Effector memory CD8-positive, alpha-beta T cell (primary cell): ENCODE measurements at places on chromosomes 3 and 15.

GRCh38 chr3:175748087-175748730 lies 889.1 kb downstream of the NAALADL2 start:
- no peak for DNase-seq

DNA sequence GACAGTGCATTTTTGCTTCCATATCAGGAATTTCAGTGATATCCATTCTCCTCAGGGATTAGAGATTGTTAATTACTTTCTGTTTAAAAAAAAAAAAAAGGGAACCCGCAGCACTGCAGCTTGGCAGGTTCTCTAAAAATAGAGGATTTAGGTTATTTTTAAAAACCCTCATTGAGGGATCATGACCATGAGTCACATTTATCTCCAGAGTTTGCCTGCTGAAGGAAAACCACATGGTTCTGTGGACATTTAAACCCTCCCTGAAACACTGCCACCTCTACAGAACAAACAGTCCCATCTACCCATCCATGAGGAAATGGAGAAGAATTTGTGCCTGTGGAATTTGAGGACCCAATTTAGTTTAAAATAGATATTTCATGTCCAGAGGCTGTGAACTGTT lies 66.2 kb upstream of the UBE2E1 start:
- DNase-seq = no peak

- no peak for DNase-seq
Measured at GRCh38 chr3:114874522-114874971, 272.5 kb downstream of the ZBTB20 start.

DNA sequence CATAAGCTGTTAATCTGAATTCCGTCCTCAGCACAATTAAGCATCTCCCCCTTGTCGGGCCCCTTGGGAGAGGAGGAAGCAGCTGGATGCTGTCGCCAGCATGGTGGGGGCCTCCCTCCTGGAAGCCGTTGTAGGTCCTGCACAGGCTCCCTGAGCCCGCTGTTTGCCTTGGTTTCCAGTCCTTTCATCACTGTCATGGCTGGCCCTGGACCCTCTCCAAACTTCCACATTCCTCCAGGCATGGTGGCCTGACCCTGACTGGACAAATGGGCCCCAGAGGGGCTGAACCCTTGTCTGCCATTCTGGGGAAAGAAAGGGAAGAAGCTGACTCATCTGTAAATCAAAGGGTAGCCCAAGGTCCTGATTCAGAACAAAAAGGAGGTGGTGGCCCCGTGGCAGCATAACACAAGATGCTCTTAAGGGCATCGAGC lies 300.5 kb upstream of the LRRFIP2 start:
- no peak for DNase-seq

- DNase-seq = no peak
Measured at GRCh38 chr3:52025453-52025852, 29.8 kb upstream of the RPL29 start.

GRCh38 chr3:149626671-149627070 lies 31.2 kb downstream of the WWTR1 start:
- DNase-seq = no peak

- DNase-seq = no peak
Measured at GRCh38 chr3:55541016-55541415, 53.9 kb upstream of the WNT5A start.

GRCh38 chr3:115436767-115437301 lies 186.5 kb upstream of the GAP43 start:
- DNase-seq = no peak

DNA sequence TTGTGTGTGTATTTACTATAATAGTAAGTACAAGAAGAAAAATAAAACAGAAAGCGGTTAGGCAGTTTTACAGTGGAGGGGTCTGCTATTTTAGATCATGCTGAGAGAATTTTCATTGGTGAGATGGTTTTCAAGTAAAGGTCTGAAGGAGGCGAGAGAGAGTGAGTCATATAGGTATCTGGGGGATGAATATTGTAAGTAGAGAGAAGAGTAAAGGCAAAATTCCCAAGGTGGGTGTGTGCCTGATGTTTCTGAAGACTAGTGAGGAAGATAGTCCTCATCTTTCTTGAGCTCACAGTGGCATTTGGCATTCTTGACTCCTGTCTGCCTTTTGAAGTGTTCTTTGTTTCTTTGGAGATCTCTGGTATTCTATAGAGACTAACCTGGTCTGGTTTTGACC lies 38.6 kb downstream of the CRYBG3 start:
- no peak for DNase-seq

DNA sequence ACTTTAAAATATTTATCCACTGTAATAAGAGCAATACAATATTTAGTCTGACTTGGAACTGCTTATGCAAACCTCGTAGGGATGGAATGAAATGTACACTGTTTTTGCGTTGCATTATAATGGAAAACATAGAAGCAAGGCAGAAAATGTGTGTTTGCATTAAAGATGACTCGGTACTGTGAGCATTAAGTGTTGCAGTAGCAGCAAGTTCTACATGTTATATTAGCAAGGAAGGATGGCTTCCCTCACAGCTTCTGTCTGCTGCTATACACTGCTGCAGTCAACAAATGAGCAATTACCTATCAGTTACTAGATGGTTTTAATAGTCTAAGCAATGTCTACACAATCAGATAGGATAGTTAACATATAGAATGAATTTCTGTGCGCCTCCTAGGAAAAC lies 75.4 kb downstream of the CDIN1 start:
- no peak for DNase-seq

DNA sequence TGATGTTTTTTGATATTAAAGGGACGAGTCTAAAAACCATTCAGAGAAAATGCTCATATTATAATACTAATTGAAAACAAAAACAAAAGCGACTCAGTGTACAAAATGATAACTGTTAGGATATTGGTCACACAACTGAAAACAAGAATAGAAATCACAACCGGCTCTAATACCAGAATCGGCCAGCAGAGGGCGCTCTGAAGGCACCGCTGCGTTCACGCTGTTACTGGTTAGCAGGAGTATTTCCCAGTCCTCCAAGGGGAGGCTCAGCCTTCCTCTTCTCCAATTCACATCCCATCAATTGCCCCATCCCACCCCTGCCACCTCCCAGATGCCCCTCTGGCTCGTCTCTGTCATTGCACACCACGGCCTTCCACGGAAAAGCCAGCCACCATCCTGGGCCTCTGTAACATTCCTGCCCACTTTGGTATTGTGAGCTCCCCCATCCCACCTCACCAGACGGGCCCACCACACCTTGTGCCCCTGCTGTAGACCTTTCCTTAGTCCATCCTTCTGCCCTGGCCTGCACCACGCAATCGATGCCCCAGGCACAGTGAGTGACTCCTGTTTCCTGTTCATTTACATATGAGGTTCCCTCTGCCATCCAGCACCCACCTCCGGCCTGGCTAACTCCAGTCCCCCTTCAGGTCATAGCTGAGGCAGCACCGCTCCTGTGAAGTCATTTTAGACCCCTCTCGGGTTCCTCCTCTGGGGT lies 8.5 kb downstream of the FAM107A start:
- DNase-seq = peak; percentile 66

DNA sequence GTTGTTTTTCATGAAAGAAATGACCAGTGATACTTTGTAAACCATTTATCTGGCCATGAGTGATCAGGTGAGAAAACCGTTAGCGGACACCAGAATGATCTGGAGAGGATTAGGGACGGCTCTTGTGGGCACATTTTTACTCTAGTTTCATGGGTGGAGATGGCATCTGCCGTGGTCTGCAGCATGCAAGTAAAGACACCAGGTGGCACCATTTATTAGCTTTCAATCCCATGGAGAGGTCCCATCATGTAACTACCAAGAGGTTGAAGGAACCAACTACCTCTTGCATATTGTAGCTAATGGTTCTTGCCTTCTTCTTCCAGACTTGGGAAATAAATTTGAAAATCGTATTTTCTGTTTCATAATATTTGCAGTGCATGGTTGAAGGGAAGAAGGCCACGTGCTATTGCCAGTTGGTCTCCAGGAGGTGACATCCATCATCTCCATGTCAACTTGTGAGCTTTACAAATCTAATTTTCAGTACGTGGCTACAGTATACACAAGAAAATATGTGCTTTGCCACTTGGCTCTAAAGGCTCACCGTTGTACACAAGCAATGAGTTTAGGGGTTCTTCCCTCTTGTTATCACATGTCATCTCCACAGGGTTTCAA lies 1.5 kb upstream of the MAPKBP1 start:
- DNase-seq = peak; percentile 68

- no peak for DNase-seq
Measured at GRCh38 chr3:10941972-10942371, 50.6 kb upstream of the SLC6A1 start.

GRCh38 chr3:37949866-37950265 lies 40.7 kb upstream of the VILL start:
- no peak for DNase-seq

DNA sequence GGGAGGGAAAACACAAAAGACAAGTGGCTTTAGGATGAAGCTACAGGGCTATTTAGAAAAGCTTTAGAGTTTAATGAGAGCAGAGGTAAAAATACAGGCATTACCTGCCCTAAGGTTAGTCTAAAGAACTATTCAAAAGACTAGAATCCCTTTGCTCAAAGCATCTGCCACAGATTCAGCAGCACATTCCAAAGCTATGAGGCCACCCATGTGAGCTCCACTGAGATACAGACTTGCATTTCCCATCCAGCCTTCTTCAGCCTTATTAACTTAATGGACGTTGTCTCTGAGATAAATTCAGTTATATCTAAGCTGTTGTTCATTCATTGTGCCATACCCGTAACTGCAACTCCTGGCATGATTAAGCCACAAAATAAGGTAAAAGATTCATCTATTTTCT lies 25.4 kb downstream of the CXCR6 start:
- DNase-seq = no peak

- no peak for DNase-seq
Measured at GRCh38 chr3:95609411-95609810, 1205.0 kb upstream of the EPHA6 start.

DNA sequence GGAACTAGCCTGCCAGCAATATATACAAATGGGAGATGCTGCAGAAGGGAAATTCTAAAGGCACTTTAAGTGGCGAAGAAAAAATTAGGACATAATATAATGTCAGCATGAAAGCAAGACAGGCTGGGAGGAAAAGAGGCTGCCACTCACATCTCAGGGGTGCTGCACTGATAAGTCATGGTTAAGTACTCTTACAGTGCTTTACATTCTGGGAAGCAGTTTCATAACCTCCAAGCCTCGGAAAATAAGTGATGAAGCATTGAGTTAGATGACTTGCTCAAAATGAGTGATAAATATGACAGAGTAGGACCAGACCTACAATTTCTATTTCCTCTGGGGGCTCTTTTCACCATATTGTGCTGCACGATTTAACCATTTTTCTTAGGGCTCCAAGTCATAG lies 109.0 kb downstream of the HERC1 start:
- no peak for DNase-seq

DNA sequence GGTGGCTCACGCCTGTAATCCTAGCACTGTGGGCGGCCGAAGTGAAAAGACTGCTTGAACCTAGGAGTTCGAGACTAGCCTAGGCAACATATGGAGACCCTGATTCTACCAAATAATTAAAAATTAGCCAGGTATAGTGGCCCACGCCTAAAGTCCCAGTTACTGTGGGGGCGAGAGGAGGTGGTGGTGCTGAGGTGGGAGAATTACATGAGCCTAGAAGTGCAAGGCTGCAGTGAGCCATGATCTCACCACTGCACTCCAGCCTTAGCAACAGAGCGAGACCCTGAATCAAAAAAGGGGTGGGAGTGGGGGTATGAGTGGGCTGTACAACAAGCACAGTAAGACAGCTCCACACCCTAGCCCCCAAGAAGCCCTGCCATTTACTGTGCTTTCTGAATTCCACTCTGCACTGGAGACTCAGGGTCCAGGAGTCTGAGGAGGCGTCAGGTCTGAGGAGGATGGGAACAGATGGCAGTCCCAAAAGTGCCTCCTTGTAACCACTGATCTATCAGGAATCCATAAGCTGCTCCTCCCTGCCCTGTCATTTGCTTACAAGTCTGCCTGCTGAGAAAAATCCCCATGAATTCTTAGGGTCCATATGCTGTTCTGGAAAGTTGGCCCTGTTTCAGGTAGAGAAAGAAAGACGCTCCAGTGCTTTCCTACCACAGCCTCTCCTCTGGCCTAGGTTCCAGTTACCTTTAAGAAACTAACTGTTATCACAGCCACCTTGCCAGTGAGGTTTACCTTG lies 171.1 kb downstream of the MAGI1 start:
- no peak for DNase-seq

DNA sequence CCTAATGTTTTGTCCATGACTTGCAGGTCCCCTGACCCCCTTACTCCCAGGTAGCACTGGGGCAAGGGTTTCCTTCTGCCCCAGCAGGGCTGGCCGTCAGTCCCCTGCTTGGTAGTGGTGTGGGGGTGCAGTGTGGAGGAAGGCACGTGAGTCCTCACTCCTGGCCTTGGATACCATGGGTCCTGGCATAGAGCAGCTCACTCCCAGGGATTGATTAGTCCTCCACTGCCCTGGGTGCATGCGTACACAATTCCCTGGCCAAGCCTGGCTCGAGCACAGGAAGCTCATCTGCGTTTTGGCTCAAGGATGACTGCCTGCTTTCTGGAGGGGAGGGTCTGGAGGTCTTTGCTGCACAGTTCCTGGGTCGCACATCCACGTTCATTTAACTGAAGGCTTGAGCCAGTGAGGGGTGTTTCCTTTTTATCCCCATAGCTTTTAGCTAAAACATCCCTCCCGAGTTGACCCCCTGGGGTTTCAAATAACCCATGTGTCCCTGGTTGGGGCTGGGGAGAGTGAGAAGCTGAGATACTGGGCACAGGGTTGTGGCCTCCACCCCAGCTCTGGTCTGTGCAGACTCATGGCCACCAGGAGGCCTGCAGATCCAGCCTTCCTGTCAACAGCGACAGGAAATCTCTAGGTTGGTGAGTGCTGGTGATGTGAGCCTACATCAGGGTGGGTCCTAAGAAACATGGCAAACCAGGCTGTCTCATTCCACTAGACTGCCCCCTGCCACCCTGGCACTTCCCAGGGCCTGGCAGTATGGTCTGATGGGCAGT lies 11.5 kb downstream of the HEMK1 start:
- DNase-seq = no peak

- no peak for DNase-seq
Measured at GRCh38 chr3:4589475-4590097, 96.4 kb downstream of the ITPR1 start.

DNA sequence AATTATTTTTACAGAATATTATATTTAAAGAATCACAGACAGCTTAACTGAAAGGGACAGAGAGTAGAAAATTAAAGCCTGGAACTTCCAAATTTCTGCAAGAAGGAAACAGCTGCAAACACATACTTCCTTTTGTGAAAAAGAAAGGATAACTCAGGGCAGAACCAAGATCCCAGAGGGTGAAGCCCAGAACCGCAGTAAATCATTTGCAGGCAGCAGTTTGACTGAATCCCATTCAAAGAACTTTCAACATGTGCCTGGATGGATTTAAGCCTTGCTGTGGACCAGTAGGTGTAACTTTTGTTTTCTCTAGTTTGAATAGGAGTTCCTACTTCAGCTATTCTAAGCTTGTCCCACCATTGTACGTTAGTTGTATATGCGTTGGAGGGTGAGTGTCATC lies 733.2 kb downstream of the ROBO2 start:
- DNase-seq = no peak

DNA sequence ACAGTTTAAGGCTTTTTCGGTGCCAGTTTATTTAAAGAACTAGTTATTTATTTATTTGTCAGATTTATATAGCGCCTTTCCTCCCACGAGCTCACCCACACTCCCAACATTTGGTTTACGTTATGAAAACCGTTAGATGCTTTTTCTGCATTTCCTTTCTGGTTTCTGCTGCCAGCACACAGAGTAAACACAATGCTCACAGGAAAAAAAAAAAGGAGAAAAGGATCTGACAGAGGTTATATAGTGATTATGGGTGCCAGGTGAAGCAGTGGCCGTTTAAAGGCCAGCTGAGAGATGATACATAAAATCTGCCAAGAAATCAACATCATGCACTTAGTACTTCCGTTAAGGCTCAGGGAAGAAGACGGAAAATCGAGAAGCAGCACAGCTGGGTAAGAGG lies 37.9 kb downstream of the ETV5 start:
- no peak for DNase-seq
